ENCODE measurements at places on chromosomes 11 and 22.

- DNase-seq: no peak
- no peaks in the 10 kb centered on the region for H3K36me3 ChIP-seq
- no peak overlapping the region for H3K27ac ChIP-seq
These were observed 4.3 kb downstream of the IGSF9B start for GRCh38 chr11:133952199-133953190.

- no peaks in the 10 kb centered on the region for H3K36me3 ChIP-seq
- peaks cover 6% of the 10 kb centered on the region for H3K4me1 ChIP-seq
- DNase-seq: no peak
- H3K27me3 ChIP-seq: no peaks in the 10 kb centered on the region
These were observed 8.3 kb upstream of the PIM3 start for GRCh38 chr22:49951986-49952896.

DNA sequence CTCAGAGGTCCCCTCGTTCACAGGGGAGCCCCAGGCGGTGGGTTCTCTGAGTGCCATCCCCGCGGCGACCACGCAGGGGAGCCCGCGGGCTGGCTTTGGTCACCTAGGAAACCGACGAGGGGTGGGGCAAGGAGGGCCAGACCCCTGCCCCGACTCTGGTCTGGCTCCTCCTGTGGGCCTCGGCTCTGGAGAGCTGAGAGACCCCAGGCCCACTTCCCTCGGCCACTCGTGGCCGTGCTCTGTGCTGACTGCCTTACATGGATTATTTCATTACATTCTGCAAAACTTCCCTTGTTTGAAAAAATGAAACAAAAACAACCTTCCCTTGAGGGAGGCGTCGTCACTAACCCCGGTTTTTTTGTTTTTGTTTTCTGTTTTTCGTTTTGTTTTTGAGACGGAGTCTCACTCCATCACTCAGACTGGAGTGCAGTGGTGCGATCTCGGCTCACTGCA is 15.1 kb upstream of the CYTH4 start:
- no peaks in the 10 kb centered on the region for H3K27me3 ChIP-seq
- DNase-seq: no peak
- H3K4me1 ChIP-seq: no peaks in the 10 kb centered on the region

DNA sequence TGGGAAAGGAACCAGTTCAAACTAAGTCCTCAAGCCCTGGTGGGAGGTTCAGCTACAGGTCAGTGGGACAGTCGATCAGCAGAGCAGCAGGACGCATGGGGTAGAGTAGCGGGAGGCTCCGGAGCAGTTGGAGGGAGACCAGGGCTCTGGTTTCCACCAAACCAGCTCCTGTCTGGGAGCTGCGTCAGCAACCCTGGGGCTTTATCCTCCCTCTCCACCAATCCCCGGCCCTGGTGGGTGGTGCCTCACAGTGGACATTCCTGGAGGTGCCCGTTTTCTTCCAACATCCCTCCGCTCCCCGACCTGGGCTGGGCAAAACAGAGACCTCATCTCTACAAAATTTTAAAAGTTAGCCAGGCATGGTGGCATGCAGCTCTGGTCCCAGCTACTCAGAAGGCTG is 32.4 kb downstream of the ZNF195 start:
- no peak overlapping the region for H3K27ac ChIP-seq
- no peaks in the 10 kb centered on the region for H3K27me3 ChIP-seq
- no peak for DNase-seq
- H3K4me3 ChIP-seq: no peak overlapping the region
- H3K4me1 ChIP-seq: no peaks in the 10 kb centered on the region
- H3K36me3 ChIP-seq: no peaks in the 10 kb centered on the region

- H3K4me3 ChIP-seq: no peak overlapping the region
- H3K27ac ChIP-seq: no peak overlapping the region
- H3K36me3 ChIP-seq: no peaks in the 10 kb centered on the region
- DNase-seq: no peak
- peaks cover 4% of the 10 kb centered on the region for H3K4me1 ChIP-seq
These were observed 3.0 kb upstream of the B3GAT1 start for GRCh38 chr11:134414766-134415765.

DNA sequence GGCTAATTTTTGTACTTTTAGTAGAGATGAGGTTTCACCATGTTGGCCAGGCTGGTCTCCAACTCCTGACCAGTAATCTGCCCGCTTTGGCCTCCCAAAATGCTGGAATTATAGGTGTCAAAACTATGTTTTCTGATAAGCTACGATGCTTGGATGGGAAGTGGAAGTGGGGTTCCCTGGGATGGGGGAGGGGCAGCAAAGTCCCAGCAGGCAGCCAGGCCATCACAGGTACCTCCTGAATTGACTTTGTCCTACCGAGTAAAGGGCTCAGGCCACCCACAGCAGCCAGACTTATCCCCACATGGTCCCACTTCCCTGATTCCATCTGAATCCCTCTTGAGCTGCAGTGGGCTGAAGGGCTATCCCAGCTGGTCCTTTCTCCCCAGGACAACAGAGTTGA is 6.9 kb downstream of the FTH1 start:
- no peak overlapping the region for H3K4me3 ChIP-seq
- DNase-seq: peak; percentile 14
- no peak overlapping the region for H3K27ac ChIP-seq
- no peaks in the 10 kb centered on the region for H3K27me3 ChIP-seq
- H3K4me1 ChIP-seq: peaks cover 13% of the 10 kb centered on the region
